NK-92 treated with Interleukin-12 subunit alpha and Interleukin-12 subunit beta, amount 100 ng/mL, for 24 hours (cell line): ENCODE measurements at places on chromosomes 1 and 21.
A peak's percentile ranks its signal among the peaks of the same experiment; 100 is the strongest.

DNA sequence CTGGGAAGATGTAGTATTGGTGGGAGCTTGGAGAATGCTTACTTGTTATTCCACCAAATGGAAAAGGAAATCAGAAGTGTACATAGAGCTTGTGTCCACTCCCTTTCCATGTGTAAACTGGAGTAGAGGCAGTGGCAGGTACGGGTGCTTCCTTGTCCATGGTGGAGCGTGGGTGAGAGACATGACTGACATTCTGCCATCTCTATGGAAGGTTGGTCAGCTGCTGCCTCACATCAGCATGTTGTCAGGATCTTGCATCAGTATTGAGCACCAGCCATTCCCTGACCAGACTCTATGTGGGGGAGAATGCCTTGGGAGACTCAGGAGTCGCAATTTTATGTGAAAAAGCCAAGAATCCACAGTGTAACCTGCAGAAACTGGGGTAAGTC is 19.8 kb downstream of the NLRP3 start:
- no peak for DNase-seq

GRCh38 chr1:3247521-3248121 is 178.6 kb downstream of the PRDM16 start:
- DNase-seq = no peak

DNA sequence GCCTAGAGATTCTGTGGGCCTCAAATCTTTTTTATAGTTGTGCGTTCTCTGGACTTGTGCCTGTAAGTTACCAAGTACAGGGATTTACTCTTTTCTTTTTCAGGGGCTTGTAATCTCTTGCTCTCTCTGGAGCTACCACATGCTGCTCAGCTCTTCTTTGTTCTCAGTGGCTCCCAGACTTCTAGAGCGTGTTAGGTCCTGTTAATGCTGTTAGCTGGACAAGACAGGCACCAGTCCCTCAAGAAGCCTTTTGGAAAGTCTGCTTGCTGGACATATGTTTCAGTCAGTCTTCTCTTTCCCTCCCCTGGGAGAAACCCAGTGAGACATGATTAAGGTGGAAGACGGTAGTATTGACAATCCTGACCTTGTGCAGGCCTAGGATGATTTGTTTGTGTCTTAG is 29.4 kb downstream of the KCNK2 start:
- DNase-seq = no peak

DNA sequence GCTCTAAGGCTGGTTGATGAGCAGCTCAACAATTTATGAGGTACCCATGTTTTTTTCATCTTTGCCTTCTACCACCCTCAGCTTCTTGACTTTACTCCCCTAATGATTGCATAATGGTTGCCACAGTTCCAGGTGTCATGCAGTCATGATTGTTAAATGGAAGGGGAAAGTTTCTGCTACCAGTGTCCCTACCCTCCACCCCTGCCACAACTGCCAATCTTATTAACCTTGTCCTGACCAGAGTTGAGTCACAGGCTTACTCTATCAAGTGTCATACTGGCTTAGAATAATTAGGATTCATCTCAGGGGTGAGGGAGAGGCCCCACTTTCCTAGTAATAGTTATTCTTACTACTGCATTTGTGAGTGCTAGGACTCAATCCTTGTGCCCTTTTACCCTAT is 7.9 kb upstream of the FUBP1 start:
- peak; percentile 4 for DNase-seq

DNA sequence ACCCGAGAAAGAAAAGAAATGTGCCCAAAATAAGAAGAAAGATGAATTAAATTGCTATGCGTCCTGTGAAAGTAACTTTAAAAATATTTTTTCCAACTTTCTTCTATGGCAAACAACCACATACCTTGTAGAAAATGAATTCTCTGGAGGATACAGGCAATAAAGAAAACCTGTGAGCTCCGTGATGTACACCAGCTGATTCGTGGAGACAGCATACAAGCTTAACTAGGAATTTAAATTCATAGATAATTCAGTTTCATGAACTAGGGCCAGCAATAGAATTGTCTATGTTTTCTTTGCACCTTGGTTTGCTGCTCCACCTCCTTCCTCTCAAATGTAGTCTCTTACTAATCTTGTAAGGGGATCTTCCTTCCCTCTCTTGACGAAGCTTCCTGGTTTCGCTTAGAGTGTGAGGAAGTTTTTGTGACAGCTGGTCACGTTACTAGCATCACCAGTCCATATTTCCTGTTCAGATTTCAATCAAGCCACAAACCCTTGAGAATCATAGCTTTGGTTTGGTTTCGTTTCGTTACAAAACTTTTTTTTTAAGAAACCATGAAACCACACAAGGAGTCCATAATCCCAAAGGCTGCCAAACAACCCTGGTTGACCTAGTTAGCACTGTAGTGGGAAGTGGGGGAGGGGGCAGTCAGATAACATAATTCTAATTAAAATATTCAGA is 35.8 kb downstream of the GREM2 start:
- peak; percentile 43 for DNase-seq

DNA sequence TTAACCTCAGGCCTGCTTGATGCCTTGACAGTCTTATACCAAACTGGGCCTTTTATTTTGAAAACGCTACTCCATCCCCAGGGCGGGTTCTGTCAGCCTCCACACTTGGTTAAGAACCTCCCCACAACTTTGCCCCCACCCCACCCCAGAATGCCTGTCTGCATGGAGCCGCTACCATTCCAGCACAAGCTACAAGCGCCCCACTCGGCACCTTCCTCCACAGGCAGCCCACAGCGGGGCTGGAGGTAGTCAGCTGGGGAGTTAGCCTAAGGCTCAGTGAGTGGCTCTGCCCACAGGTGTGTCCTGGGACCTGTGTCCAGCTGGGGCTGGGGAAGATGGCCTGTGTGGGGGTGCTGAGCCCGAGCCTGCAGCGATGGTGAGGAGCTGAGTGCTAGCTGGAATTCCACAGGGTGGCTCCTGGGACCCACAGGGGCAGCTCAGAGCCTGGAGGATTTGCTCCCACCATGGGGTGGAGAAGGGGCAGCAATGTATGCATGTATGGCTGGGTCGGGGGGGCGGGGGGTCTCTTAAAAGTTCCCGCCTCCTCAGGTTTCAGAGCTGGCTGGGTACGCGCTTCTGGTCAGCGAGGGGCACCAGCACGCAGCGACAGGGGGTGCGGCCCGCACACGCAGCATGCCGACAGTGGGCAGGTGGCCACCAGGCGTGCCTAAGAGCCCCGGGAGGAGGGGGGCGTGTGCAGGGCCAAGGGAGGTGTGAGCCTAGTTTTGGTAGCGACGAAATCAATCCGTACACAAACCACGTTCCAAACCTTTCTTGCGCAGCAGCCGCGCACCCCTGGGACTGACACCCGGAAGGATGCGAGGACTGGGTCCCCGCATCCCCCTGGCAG is 917 bp downstream of the ETNK2 start:
- DNase-seq = no peak

- no peak for DNase-seq
Observed at GRCh38 chr1:208537198-208537597, 293.0 kb upstream of the PLXNA2 start.

- DNase-seq = no peak
Observed at GRCh38 chr1:32869923-32870614, 643 bp downstream of the FNDC5 start.

DNA sequence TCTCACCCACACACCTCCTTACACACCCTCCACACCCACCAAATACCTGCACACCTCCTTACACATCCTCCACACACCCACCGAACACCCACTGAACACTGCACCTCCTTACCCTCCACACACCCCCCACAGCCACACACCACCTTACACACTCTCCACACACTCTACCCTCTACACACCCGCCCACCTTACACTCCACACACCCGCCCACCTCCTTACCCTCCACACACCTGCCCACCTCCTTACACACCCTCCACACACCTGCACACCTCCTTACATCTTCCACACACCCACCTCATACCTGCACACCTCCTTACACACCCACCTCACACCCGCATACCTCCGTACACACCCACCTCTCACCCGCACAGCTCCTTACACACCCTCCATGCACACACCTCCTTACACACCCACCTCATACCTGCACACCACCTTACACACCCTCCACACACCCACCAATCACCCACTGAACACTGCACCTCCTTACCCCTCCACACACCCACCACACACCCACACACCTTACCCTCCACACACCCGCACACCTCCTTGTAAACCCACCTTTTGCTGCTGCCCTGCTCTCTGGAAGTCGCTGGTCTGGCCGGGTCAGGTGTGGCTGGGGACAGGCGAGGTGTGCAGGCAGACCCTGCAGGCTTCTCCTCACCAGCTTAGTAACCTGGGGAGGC is 38.5 kb downstream of the COQ8A start:
- DNase-seq = no peak

DNA sequence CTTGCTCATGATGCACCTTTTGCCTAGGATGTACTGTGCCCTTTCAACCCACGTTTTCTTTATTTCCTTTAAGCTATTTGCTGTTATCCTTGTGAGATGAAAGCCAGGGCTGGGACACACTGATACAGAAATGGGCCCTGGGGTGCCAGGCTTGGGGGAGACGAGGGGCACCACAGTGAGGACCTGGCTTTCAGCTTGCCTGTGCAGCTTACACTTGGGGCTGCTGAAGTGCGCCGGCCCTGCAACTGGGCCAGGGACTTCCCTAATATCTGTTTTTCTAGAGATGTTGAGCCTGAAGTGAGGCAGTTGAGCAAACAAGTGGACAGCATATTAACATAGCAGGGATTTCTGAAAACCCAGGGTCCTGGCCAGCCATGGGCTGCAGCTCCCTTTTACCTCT is 42.5 kb upstream of the SLC19A1 start:
- no peak for DNase-seq

- DNase-seq = no peak
Observed at GRCh38 chr1:40183055-40183710, 22.0 kb downstream of the RLF start.

- DNase-seq = no peak
Observed at GRCh38 chr1:96581772-96582171, 139.8 kb upstream of the PTBP2 start.

- DNase-seq = no peak
Observed at GRCh38 chr1:180211860-180212229, 18.2 kb upstream of the LHX4 start.

GRCh38 chr1:41418857-41419583 is 57.8 kb downstream of the FOXO6 start:
- no peak for DNase-seq

DNA sequence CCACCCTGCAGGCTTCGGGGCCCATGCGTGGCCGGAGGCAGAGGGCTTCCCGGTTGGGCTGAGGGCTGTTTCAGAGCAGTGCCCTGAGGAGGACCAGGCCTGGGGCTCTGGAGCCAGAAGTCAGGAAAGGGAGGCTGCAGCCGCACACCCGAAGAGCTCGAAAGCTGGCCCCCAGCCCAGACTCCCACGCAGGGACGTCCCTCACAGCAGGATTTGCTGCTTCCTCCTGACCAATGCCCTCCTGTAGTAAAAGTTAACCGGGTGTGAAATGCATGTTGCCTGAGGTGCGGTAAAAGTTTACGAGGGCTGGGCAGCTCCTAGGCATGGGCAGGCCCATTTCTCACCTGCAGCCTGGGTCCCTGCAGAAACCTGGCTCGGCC is 101.5 kb upstream of the ARHGEF16 start:
- no peak for DNase-seq

GRCh38 chr1:40769815-40770214 is 13.8 kb upstream of the KCNQ4 start:
- DNase-seq = no peak

- no peak for DNase-seq
Observed at GRCh38 chr1:212044851-212045250, 9.3 kb downstream of the DTL start.

DNA sequence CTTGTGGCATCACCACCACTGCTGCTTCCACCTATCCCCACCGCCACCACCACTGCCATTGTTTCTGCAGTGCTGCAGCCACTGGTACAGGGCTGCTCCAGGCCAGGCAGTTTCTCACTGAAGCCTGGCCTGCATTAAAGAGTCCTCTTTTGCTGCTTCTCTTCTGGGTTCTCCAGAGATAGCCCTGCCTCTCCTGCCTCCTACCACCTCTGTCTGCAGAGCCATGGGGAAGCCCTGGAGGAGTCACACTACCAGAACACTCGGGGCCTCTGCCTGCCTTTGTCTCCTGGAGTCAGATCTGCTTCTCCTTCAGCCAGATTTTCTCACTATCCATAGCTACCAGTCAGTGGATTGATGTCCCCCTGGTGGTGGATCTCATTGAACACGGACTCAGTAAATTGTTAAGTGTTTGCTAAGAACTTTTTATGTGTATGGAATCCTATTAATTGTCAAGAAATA is 37.7 kb upstream of the DDAH1 start:
- DNase-seq = no peak

GRCh38 chr1:208533746-208534598 is 289.8 kb upstream of the PLXNA2 start:
- no peak for DNase-seq

- DNase-seq = no peak
Observed at GRCh38 chr1:218811497-218811896, 362.2 kb upstream of the LYPLAL1 start.

DNA sequence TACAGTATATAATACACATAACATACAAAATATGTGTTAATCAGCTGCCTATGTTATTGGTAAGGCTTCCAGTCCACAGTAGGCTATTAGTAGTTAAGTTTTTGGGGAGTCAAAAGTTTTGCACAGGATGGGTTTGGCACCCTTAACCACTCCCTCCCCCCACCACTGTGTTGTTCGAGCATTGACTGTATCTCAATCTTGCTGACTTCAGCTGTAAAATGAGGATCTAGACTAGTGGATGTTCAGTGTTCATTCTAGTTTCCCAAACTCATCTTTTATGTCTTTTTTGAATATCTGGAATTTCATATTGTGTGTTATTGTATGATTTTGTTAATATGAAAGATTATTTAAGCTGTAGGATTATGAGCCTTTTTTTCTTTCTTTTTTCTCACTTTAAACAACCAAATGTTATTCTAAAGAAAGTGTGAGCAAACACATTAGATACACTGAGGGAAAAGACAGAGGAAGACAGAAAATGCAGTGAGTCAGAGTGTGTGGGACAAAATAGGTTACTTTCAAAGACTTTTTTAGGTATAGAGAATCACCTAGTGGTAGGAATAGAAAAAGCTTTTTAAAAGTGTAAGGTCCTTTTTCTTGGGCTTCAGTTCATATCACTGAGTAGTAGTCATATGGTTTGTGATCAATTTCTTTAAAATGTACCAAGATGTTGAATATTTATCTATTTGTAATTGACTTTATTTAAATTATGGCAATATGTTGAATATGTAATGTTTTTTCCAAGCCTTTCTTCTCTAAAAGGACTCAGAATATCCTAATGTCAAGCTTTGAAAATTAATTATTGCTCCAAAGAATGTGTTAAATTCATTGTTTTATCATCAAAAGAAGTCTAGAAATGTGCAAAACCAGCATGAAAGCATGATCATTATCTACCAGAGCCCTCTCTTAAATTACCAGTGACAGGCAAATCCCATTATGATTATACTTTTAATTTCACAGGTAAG is 17.9 kb upstream of the CENPF start:
- DNase-seq = no peak

GRCh38 chr1:22132517-22133235 is 10.2 kb downstream of the WNT4 start:
- DNase-seq = no peak

GRCh38 chr1:159799446-159799985 is 2.6 kb upstream of the FCRL6 start:
- no peak for DNase-seq

DNA sequence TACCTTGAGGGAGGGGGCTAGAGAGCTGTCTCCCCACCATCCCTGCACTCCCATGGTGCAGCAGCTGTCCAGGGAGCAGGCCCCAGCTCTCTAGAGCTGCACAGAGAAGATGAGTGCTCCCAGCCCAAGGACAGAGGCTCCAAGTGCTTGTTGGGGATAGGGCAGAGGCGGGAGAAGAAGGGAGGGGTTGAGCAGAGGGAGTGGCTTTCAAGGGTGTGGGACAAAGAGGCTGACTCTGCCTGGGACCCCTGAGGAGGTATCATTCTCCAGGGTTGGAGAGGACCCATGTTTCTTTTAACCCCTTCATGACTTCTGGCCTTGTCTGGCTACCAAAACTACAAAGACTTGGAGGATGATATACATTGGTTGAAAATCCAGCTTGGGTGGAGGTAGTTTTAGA is 14.6 kb downstream of the FOXD2 start:
- DNase-seq = no peak
